ENCODE measurements at places on chromosomes 5 and 9.

DNA sequence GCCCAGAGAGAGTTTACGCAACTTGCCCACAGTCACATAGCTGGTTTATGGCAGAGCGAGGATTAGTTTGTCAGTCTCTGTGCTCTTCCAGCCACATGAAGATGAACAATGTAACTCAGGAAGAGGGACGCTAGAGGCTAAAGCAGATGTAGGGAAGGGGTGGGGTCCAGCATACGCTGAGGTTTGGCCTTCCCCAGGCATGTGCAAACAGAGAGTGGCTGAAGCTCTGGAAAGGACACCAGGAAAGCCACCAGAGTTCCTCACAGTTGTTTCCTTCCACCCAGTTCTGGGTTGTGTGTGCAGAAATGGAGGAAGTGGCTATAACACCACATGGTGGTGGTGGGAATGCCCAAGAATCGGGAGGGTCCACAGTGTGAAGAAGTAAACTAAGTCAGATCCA is 60.0 kb downstream of the SNX18 start:
- no peak for DNase-seq

- DNase-seq, result no peak
Measured at GRCh38 chr9:117034866-117035265, 347.8 kb downstream of the TRIM32 start.

DNA sequence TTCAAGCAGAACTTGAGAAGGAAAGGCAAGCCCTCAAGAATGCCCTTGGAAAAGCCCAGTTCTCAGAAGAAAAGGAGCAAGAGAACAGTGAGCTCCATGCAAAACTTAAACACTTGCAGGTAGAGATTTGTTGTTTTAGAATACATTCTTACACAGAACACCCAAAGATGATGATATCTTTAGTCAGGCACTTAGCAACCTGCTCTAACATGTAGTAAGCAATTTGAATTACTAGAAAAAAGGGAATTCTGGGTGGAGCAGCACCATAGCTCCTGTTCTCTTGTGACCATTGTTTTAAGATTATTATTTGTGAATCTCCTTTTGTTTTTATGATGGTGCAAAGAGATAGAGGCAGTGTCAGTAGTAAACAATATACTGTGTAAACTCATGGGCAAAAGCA is 63.1 kb downstream of the RAB14 start:
- DNase-seq, result no peak

- no peak for DNase-seq
Measured at GRCh38 chr5:16935231-16936149, 598 bp downstream of the MYO10 start.

- DNase-seq, result no peak
Measured at GRCh38 chr5:16932401-16932800, 3.7 kb downstream of the MYO10 start.

- no peak for DNase-seq
Measured at GRCh38 chr5:175666216-175666615, 8.3 kb downstream of the HRH2 start.

GRCh38 chr5:158807-159447 is 32.4 kb upstream of the LRRC14B start:
- DNase-seq, result no peak

DNA sequence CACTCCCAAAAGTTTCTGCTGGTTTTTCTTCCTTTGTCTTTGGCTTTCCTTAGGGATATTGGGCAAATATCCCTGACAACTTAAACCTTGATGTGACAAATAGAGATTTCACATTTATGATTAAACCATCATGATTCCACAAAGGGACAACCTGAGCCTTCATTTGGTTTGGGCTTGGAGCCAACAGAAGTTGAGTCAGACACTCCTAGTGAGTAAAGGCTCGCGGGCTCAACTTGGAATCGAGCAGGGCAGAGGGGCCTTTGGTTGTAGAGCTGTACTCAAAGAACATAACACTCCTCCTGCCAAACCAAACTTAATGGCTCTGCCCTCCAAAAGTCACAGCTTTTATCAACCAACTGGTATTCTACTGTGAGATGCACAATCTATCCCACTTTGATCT is 290.2 kb upstream of the MAP3K1 start:
- no peak for DNase-seq
